ENCODE measurements at places on chromosomes 6 and 20.

DNA sequence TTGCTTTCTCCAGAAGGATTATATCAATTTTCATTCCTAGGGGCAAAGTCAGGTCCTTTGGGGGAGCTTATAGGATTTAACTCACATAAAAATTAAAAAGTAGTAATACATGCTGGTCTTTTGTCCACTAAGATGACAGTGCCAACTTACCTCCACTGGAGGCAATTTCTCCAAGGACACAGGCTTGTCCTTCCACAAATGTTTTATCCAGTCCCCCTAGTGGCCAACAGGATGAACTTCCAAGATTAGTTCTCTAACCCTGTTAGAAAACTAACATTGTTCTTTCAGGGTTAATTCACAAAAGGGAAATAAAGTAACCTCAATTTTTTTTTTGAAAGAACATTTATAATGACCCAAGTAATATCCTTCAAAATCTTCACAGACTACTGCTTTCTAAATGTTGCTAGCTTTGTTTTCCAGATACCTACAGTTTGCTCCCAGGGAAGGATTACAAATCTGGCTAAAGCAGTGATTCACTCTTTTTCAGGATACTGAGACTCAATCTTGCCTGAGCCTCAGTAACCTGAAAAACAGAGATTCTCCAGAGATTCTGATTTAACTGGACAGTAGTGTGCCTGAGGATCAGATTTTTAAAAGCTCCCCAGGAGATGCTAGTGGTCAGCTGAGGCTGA lies 31.7 kb upstream of the UBR2 start:
- no peak for DNase-seq

GRCh38 chr6:5781966-5782556 lies 224.7 kb downstream of the NRN1 start:
- DNase-seq, result no peak

- no peak for DNase-seq
These were observed 582.5 kb downstream of the DOK5 start for GRCh38 chr20:55057779-55058415.

DNA sequence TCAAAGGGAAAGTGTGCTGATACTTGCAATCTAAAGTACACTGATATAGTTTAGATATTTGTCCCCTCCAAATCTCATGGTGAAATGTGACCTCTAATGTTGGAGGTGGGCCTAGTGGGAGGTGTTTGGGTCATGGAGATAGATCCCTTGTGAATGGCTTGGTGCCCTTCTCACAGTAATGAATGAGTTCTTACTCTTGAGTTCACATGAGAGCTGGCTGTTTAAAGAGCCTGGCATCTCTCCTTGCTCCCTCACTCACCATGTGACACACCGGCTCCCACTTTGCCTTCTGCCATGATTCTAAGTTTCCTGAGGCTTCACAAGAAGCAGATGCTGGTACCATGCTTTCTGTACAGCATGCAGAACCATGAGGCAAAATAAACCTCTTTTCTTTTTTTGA lies 78.1 kb downstream of the REPS1 start:
- DNase-seq, result no peak

- peak; percentile 87 for DNase-seq
These were observed 40.6 kb downstream of the SIRPA start for GRCh38 chr20:1935696-1936366.

Measured in dorsolateral prefrontal cortex (tissue), 122 donors.